ENCODE measurements at places on chromosomes 3 and 15.

DNA sequence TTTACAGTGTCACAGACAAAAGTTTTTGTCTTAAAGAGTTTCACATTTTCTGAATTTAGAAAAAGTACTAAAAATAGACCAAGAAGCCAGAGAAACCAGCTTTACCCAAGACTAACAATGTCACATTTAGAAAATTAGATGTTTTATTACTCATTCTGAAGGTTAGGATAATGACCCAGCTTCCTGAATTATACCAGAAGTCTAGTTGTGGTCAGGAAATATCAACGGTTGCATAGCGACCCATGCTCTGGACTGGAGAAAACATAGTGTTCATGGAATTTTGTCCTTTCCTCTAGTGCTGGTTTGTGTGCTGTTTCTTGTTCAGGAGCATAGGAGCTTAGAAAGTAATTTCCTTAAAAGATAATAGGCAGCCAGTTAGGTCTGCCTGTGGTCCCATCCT is 59.0 kb downstream of the DPPA2 start:
- no peak for DNase-seq

GRCh38 chr3:116350119-116350733 is 95.1 kb downstream of the LSAMP start:
- no peak for DNase-seq

DNA sequence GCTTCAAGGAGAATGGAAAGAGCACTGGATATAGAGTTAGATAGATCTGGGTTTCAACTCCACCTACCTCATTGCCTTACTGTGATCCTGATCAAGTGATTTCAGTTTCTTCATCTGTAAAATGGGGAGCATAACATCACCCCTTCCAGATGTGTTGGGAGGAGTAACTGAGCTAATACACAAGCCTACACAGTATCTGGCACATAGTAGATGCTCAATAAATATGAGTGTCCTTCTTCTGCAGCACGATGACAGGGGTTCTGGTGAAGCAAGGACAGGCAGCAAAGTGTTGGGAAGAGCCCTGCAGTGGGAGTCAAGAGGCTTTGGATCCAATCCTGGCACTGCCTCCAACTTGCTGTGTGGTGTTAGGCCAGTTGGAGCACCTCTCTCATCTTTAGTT is 270.0 kb downstream of the UACA start:
- no peak for DNase-seq

- no peak for DNase-seq
Measured at GRCh38 chr15:71129669-71130068, 14.4 kb downstream of the THSD4 start.

GRCh38 chr3:175518459-175518858 is 659.3 kb downstream of the NAALADL2 start:
- no peak for DNase-seq

GRCh38 chr3:22228705-22229104 is 477.7 kb upstream of the ZNF385D start:
- no peak for DNase-seq

- DNase-seq = no peak
Measured at GRCh38 chr15:76185716-76186115, 125.6 kb downstream of the ETFA start.

GRCh38 chr15:40487816-40488682 is 17.3 kb downstream of the CHST14 start:
- DNase-seq = no peak

All from activated CD8-positive, alpha-beta memory T cell treated with anti-CD3 and anti-CD28 coated beads for 4 hours (primary cell).